ENCODE measurements at places on chromosomes 3 and 15. TPM values are rescaled to one million over a fixed set of nuclear protein-coding genes. Genes with fewer than 3 reads are reported as not detected.

Gene CHRNA7
- 5.0 TPM for total RNA-seq

Gene TGM5
- not detected for total RNA-seq

Gene DRD3
- total RNA-seq = not detected

Gene SPSB4
- 0.07 TPM for total RNA-seq

Gene HYAL3
- total RNA-seq = 7.0 TPM

Gene C3orf22
- total RNA-seq = not detected

Gene CXCR6
- total RNA-seq = not detected

Gene CPNE9
- 0.17 TPM for total RNA-seq

Gene LIPH
- total RNA-seq = 5.1 TPM

Gene ACKR2
- not detected for total RNA-seq

Gene IP6K1
- 21.8 TPM for total RNA-seq

Gene HESX1
- 0.72 TPM for total RNA-seq

Gene DOCK3
- total RNA-seq = 0.44 TPM

Gene NRG4
- total RNA-seq = 1.3 TPM

Gene DLEC1
- total RNA-seq = 0.05 TPM

Gene CSPG5
- 0.97 TPM for total RNA-seq

Gene HIGD2B
- not detected for total RNA-seq

Gene TM4SF18
- total RNA-seq = 36.3 TPM

Data from A549 treated with Mapracorat at 1 μM for 4 hours (cell line).